ENCODE measurements at places on chromosomes 11 and 22.
A peak's percentile ranks its signal among the peaks of the same experiment; 100 is the strongest.

- DNase-seq = no peak
Measured at GRCh38 chr11:125297346-125297915, 132.9 kb downstream of the PKNOX2 start.

DNA sequence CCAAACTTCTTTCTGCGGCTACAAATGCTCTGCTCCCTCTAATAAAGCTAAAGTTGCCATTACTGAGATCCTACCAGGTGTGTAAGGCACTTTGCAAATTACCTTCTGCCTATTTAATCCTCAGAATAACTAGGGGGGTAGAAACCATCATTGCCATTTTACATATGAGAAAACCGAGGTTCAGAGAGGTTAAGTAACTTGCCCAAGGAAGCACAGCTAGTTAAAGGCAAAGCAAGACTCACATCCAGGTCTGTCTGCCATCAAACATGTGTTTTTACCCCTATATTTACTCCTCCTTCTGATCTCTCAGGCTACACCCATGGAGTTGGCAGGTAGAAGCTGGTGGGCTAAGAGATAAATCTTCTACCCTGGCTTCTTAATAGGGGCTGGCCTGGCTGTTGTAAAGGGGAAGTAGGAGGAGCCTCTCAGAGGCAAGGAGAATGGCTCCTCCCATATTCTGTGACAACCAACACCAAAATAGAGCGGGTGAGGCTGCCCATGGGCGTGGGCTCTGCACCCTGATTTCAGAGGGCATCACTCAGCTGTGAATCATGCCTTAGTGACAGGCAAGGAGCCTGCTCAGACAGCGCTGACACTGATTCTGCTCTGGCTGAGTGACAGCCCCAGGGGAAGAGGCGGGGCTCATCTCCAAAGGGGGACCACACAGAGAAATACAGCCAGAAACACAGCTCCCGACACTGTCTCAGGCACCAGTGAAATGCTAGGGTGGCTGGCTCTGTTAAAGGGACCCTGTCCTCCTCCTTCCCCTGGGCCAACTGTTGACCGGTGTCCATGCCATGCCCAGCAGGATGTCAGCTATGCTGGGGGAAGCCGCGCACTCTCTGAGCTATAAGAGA is 106.8 kb downstream of the ABTB2 start:
- peak; percentile 44 for DNase-seq

GRCh38 chr11:82873919-82874333 is 26.3 kb downstream of the PRCP start:
- no peak for DNase-seq

GRCh38 chr22:30471616-30472318 is at the start of gene SEC14L3:
SEC14L3 (minus strand) TSS chr22:30472017; CDS start chr22:30471958, 59 bp downstream.
- no peak for DNase-seq

- DNase-seq = no peak
Measured at GRCh38 chr22:21917181-21917958, 35.3 kb downstream of the PPM1F start.
